ENCODE measurements at places on chromosomes 7 and 10.

DNA sequence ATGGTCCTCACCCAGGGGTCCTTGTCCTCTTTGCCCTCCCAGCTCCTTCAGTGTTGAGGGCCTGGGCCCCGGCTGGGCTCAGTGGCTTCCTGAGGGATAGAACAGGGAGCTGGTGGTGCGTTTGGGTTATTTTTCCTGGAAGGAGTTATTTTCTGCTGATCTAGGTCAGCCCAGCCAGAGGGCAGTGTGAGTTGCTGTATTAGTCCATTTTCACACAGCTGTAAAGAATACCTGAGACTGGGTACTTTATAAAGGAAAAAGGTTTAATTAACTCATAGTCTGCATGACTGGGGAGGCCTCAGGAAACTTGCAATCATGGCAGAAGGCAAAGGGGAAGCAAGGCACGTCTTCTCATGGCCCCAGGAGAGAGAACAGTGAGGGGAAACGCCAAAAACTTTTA lies 122.4 kb upstream of the PCBD1 start:
- DNase-seq: no peak

- DNase-seq: no peak
These were observed 6.5 kb downstream of the FKBP14 start for GRCh38 chr7:30019960-30020359.

GRCh38 chr10:114042895-114043531 lies 653 bp upstream of the ADRB1 start:
- no peak for DNase-seq

- DNase-seq: no peak
These were observed 652 bp downstream of the KAZALD1 start for GRCh38 chr10:101062232-101063049.

GRCh38 chr7:10268034-10268433 lies 705.6 kb upstream of the PHF14 start:
- DNase-seq: no peak

DNA sequence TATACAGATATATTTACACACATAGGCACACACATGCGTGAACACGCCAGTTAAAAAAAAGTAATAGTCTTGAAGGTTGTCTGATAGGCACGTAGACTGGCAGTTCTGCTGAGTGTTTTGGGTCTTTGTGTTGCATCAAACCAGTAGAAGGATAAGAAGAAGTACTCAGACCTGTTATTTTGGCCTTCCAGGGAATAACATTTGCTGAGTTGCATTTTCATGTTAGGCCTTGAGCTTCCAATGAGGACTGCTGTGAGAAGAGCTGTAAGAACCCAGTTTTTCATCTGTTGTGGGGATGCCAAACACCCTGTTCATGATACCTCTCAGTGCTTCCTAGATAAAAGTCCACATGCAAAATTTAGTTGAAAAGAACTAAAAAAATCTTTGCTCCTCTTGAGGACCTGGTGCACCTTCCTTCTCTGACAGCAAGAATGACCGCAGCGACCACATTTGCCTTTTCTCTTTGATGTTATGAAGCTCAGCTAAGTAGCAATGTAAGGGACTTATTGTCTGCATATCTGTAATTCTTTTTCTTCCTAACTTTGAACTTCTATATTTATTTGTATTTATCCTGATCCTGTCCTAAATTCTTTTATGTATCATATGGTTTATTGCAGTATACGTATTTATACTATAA lies 27.2 kb downstream of the HIPK2 start:
- no peak for DNase-seq

GRCh38 chr7:134245253-134245652 lies 71.5 kb downstream of the SLC35B4 start:
- no peak for DNase-seq

- DNase-seq: peak; percentile 64
These were observed 350.0 kb downstream of the CRPPA start for GRCh38 chr7:16071246-16071857.

GRCh38 chr7:101681170-101682007 lies 52.3 kb upstream of the MYL10 start:
- DNase-seq: no peak

GRCh38 chr7:116969371-116969902 lies 16.1 kb downstream of the ST7 start:
- DNase-seq: no peak

Data from NCI-H2107 (cell line).